ENCODE measurements at places on chromosomes 13 and 19.
A peak's percentile ranks its signal among the peaks of the same experiment; 100 is the strongest.

DNA sequence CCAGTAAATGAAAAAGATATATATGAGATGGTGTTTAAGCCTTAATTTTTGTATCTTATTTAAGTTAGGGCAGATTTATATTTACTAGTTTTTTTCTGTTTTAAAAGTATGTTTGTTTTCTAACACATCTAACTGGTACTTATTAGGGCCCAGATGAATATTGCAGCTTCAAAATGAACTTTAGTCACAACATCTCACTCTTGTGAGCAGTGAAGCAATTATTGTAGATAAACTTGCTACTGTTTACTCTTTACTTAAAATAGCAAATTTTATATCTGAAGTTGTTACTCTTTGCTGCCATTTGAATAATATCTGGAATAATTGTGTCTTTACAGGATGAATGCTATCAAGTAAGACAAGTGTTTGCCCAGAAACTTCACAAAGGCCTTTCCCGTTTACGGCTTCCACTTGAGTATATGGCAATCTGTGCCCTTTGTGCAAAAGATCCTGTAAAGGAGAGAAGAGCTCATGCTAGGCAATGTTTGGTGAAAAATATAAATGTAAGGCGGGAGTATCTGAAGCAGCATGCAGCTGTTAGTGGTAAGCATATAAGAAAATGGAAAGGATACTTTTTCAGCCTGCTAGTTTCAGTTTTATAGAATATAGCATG lies 166.8 kb downstream of the PDS5B start:
- no peak for DNase-seq

- DNase-seq, result no peak
These were observed 14.9 kb downstream of the FXYD5 start for GRCh38 chr19:35169221-35169995.

- no peak for DNase-seq
These were observed 69.1 kb upstream of the SLC7A1 start for GRCh38 chr13:29664591-29664990.

- peak; percentile 91 for DNase-seq
These were observed 74.8 kb upstream of the KLHL1 start for GRCh38 chr13:70183041-70183440.

GRCh38 chr19:29928831-29929230 lies 13.2 kb upstream of the URI1 start:
- no peak for DNase-seq
